ENCODE measurements at places on chromosomes 13 and 19.

DNA sequence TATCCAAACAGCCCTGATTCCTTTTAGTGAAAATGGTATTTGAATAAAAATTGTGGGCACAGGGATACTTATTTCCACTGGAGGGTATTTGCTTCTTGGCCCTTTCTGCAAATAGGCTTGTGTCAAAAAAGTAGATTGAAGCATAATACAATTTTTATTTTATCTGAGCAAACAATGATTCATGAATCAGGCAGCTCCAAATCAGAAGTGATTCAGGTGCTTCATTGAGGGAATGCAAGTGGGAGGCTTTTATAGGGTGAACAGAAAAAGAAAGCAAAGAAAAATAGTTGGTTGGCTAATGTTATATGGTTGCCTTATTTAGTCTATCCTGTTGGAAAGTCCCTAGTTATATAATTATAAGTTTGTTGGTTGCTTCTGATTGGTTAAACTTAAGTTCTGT lies 117.9 kb downstream of the ITGBL1 start:
- DNase-seq: no peak

GRCh38 chr19:13060964-13061927 lies 41.4 kb downstream of the LYL1 start:
- peak; percentile 60 for DNase-seq

- DNase-seq: no peak
These were observed 1178.0 kb downstream of the UQCRFS1 start for GRCh38 chr19:28034936-28035335.

DNA sequence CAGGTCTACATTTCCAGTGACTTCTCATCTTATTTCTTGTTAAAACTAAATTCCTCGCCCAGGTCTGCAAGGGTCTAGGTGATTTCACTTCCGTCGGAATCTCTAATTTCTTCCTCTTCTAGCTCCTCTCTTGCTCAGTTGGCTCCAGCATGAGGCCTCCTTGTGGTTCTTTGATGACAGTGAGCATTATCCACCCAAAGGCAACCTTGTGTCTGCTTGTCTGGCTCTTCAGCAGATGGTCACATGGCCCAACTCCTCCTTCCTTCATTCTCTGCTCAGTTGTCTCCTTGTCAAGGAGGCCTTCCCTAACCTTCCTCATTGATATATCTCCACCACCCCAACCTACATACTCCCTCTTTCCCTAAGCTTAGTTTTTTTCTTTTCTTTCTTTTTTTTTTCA lies 1391.4 kb downstream of the EFNB2 start:
- DNase-seq: no peak

GRCh38 chr13:58324161-58324560 lies 692.6 kb downstream of the PCDH17 start:
- DNase-seq: no peak

GRCh38 chr19:42024622-42025111 lies 30.6 kb upstream of the ATP1A3 start:
- DNase-seq: no peak

DNA sequence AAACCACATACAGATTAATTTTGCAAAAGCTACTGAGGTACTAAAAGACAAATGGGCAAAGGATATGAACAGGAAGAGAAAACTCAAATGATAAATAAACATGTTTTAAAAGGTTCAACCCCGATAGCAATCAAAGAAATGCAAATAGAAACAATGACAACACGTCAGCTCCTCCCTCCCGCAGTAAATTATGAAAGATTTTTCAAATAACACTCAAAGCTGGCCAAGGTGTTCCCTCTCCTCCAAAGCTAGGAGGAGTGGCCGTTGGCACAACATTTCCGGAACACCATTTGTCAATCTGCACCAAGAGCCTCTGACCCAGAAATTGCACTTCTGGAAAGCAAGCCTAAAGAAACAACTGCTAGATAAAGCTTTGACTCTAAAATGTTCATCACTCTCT lies 28.3 kb downstream of the INSR start:
- no peak for DNase-seq

GRCh38 chr19:1144741-1145140 lies 29.3 kb downstream of the SBNO2 start:
- no peak for DNase-seq

- no peak for DNase-seq
These were observed 34.8 kb downstream of the PCDH17 start for GRCh38 chr13:57666131-57666953.

- peak; percentile 32 for DNase-seq
These were observed 622 bp downstream of the DNM2 start for GRCh38 chr19:10718205-10719196.

DNA sequence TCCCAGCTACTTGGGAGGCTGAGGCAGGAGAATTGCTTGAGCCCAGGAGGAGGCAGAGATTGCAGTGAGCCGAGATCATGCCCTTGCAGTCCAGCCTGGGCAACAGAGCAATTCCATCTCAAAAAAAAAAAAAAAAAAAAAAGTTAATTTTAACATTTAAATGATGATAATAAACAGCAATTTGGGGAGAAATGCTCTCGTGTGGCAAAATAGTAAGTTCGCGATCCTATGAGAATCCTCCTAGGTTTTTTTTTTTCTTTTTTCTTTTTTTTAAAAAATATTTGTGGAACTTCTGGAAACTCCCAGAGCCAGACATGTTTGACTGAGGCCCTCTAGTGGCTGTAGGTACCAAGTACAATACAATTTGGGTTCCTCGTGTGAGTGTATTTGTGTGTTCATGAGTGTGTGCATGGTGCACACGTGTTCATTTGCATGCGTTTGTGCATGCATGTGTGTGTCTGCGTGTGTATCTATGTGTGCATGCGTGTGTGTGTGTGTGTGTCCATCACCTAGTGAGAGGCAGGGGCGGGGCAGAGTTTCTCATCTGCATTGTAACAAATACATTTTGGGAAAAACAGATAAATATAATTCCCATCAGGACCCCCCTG lies 31.2 kb downstream of the TMPRSS9 start:
- DNase-seq: peak; percentile 31

- no peak for DNase-seq
These were observed 5.5 kb downstream of the RDH8 start for GRCh38 chr19:10018786-10019185.

DNA sequence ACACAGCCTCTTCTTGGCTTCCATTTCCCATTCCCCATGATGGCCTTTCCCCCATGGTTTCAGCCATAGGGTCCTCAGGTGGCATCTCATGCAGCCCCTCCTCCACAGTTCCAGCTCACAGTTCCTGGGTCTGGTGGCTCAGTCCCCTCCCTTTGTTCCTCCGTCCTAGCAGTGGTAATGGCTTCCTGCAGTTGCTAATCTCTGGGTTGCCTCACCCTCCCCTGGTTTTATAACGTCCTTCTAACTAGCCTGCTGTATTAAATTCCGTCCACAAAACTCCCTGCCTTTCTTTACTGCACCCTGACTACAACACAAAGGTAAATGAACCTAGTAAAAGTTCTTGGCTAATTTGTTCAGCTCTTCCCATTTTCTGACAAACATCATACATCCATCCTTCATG lies 30.9 kb downstream of the CCDC70 start:
- no peak for DNase-seq

DNA sequence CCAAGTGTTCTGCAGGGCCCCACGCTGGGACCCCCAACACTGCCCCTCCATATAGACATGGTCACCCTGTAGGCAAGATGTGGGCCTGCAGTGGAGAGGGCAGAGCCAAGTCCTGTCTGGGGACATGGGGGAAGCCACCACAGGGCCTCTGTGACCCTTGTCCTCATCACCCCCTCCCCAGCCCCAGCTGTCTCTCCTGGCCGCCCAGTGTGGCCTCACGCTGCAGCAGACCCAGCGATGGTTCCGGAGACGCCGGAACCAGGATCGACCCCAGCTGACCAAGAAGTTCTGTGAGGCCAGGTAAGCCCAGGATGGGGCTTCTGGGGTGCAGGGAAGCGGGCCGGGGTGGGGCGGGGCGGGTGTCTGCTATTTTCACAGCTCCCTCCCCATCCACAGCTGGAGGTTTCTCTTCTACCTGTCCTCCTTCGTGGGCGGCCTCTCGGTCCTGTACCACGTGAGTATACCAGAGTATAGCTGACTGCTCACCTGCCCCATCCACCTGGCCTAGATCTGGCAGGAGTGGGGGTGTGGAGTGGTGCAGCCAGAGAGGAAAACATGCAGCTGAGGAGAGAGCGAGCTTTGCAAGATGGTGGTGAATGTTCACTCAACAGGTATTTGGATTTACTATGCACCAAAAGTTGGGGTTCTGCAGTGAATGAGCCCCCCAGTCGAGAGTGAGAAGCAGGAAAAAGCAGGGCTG lies 46.4 kb downstream of the CERS4 start:
- no peak for DNase-seq

- DNase-seq: no peak
These were observed 1048.2 kb upstream of the MIR17HG start for GRCh38 chr13:90299238-90299637.

GRCh38 chr13:111899714-111900389 lies 167.1 kb upstream of the SOX1 start:
- no peak for DNase-seq

GRCh38 chr13:33345842-33346241 lies 60.3 kb upstream of the STARD13 start:
- DNase-seq: no peak

DNA sequence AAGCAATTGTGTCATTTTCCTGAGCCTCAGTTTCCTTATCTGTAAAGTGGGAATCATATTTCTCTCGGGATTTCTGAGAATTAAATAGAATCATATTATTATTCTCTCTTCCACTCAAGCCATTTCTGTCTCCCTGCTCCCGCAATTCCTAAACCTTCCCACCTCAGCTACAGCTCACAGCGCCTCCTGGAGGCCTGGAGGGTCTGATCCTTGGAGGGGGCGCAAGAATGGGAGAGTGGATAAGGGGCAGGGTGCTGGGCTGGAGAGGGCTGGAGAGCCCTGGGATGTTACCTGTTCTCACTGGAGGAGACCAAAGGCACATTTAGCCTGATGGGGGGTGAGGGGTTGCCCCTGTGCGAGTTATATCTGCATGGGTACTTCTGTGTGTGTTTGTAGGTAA lies 31.1 kb upstream of the CYP2S1 start:
- no peak for DNase-seq

GRCh38 chr13:83796364-83796763 lies 85.9 kb downstream of the SLITRK1 start:
- DNase-seq: no peak

- DNase-seq: no peak
These were observed 20.5 kb upstream of the ZNF846 start for GRCh38 chr19:9789066-9789465.

DNA sequence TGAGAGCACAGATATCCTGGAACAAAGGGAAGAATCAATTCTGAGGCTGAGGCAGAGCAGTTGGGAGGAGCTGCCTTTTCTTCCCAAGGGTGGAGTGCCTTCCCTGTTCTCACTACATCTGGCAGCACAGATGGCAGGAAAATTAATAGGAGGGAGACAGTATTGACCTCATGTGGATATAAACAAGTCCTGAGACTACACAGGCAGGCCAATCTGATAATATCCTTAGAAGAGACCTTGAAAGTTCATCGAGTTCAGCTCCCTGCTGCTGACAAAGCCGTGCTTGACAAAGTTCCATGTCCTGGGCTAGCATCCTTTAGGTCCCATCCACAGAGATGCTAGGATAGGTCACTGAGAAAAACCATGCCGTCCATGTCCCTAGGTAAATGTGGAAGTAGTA lies 1451.5 kb downstream of the EFNB2 start:
- DNase-seq: no peak

DNA sequence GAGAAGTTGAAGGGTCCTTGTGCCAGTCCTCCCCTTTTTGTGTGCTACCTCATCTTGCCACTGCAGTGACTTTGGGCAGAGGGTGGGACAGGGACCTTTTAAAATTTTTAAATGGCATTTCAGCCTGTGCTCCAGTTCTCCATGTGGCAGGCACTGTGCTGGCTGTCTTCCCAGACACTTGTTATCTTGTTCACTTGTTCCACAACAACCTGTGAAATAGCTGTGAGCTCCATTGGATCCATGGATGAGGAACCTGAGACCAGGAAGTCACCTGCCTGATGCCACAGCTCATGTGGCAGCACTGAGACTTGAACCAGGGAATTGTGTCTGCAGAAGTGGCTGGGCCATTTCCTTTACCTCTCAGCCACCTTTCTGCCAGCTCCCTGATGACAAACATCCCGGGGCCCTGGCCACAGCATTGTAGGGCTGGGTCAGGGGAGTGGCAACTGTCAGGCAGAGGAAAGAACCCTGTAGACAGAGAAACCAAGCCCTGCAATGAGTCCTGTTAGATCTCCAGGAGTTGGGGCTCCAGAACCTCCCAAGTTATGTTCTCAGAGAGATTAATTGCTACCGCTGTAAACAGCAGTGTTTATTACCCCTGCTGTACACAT lies 6.4 kb downstream of the EGLN2 start:
- no peak for DNase-seq

GRCh38 chr19:51621178-51621577 lies 9.0 kb downstream of the SIGLEC5 start:
- DNase-seq: no peak

GRCh38 chr13:95228130-95228529 lies 73.1 kb downstream of the ABCC4 start:
- DNase-seq: no peak

- DNase-seq: no peak
These were observed 8.2 kb upstream of the ZNF77 start for GRCh38 chr19:2952953-2953481.

GRCh38 chr19:55690769-55691545 lies 15.9 kb downstream of the EPN1 start:
- no peak for DNase-seq

DNA sequence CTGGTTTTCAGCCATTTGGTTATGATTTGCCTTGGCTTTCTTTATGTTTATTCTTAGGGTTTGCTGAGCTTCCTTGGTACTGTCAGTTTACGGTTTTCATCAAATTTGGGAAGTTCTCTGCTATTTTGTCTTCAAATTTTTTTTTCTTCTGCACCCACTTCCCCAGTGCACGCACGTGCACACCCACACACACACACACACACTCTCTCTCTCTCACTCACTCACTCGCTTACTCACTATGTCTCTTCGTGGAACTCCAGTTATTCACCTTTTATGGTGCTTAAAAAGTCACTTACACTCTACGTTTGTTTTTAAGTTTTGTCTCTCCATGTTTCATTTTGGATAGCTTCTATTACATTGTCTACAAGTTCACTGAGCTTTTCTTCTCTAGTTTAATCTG lies 7.1 kb downstream of the AKAP11 start:
- no peak for DNase-seq

DNA sequence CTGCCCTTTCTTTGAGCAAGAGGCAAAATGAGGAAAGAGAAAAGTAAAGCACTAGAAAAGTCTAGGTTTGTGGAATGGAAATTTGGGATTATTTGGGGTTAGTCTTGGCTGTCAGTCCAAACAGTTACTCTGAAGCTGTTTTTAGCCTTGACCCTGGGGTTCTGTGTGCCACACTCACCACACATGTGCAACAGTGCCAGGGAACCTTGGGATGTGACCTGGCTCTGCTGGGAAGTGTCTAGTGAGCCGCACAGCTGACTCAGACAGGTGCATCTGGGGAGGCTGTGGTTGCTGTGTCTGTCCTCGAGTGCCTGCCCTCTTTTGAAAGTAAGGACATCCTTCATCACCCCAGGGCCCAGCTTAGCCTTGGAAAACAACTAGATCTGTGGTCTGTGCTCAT lies 15.8 kb downstream of the MICOS13 start:
- DNase-seq: no peak
